Stimulated activated CD8-positive, alpha-beta memory T cell treated with anti-CD3 and anti-CD28 coated beads, Interleukin-15, amount 100 ng/mL, for 4 hours (primary cell): ENCODE measurements at places on chromosomes 2 and 18.

DNA sequence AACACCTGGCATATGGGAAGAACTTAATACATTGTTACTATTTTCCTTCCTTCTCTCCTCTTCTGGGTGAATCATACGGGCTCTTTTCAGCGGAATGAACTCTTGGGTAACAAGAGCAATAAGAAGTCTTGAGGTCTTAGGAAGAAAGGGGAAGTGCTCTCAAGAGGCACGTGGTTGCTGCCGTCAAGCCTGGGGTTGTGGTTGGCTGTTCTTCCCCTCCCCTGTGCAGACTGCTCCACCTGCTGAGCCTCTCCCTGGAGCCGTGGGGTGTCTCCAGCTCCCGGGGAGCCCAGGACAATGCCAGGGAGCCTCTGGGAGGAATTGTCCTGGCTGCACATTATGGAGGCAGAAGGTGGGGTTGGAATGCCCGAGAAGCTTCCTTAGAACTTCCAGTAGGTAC is 19.4 kb downstream of the TOGARAM2 start:
- DNase-seq, result no peak

- no peak for DNase-seq
Observed at GRCh38 chr2:46921676-46922448, 6.3 kb upstream of the MCFD2 start.

GRCh38 chr2:12879649-12880048 is 162.9 kb downstream of the TRIB2 start:
- DNase-seq, result no peak

DNA sequence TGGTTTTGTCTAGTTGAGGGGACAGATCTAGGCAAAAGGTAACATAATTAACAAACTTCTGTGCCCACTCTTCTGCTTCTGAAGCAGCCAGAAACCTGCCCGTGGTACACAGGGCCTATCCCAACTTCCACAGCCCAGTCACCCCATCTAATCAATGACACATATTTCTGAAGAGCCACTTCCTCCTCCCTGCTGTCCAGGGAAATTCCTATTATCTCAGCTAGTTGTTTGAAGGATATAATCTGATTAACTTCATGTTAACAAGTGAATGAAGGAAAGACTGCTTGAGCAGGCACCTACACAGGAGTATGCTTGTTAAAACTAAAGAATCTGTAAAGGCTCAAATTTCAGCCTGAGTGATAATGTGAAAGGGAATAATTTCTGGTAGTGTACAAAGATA is 61.4 kb downstream of the CCDC148 start:
- DNase-seq, result no peak

DNA sequence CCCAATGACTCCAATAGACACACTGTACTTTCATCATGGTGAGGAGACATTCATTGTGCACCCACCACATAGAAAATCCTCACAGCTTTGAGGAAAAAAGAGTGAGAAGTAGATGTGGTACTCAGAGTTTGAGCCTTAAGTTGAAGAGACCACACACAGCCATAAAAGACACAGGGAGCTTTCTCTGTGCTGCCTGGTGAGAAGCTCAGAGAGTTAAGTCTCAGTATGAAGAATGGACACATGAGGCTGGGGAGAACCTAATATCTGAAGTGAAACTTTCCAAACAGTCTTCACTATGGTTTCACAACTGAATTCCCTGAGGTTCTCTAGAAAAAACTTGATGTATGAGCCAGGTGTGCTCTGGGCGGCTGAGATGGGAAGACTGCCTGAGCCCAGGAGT is 237.9 kb downstream of the NBAS start:
- DNase-seq, result no peak

DNA sequence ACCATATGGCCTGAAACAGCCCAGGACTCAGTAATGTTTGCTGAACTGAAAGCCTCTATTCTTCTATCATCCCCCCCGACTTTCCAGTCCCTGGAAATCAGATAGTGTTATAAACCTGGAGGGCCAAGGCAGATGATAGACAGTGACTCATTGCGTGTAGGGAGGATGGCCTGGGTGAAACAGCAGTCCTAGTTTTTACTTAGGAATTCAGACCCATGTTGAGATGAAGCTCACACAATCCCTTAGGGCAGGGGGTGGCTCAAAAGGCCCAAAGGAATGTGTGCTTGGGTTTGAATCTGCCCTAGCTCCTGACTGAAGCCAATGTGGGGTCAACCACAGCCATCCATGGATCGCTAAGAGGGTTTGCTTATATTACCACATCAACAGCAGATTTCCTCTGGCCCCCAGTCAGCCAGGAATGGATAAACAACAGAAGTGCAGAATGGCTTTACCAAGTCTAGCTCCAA is 43.9 kb upstream of the STPG4 start:
- no peak for DNase-seq

GRCh38 chr2:45836316-45836715 is 184.8 kb downstream of the PRKCE start:
- no peak for DNase-seq

GRCh38 chr2:218777276-218777990 is 4.5 kb upstream of the CYP27A1 start:
- no peak for DNase-seq

- DNase-seq, result no peak
Observed at GRCh38 chr18:48959921-48960920, 9.5 kb upstream of the SMAD7 start.

GRCh38 chr2:241890524-241891235 is 21.2 kb downstream of the RTP5 start:
- DNase-seq, result no peak

GRCh38 chr2:163175294-163175693 is 336.7 kb upstream of the KCNH7 start:
- no peak for DNase-seq

- DNase-seq, result no peak
Observed at GRCh38 chr2:64219149-64219548, 74.9 kb upstream of the PELI1 start.

GRCh38 chr18:3935305-3935704 is 485.3 kb downstream of the TGIF1 start:
- no peak for DNase-seq
